GM06990 (cell line): ENCODE measurements at places on chromosomes 2 and 18.
A peak's percentile ranks its signal among the peaks of the same experiment; 100 is the strongest.

DNA sequence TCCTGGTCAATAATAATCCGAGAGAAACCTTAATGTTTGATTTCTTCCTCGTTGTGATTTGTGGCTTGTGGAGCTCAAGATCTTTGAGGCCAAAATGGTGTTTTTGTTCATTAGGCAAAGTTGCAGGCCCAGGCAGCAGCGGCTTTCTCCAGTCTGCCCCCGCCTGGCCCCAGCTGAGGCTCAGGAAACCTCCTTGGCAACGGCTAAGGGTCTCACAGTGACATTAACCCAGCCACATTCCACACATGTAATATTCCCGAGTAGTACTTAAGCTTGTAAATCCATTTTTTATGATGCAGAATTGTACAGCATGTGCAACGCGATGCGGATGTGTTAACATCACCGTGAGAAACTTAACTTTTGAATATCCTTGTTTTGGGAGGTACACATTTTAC lies 200.1 kb downstream of the BCL11A start:
- peak; percentile 76 for DNase-seq

DNA sequence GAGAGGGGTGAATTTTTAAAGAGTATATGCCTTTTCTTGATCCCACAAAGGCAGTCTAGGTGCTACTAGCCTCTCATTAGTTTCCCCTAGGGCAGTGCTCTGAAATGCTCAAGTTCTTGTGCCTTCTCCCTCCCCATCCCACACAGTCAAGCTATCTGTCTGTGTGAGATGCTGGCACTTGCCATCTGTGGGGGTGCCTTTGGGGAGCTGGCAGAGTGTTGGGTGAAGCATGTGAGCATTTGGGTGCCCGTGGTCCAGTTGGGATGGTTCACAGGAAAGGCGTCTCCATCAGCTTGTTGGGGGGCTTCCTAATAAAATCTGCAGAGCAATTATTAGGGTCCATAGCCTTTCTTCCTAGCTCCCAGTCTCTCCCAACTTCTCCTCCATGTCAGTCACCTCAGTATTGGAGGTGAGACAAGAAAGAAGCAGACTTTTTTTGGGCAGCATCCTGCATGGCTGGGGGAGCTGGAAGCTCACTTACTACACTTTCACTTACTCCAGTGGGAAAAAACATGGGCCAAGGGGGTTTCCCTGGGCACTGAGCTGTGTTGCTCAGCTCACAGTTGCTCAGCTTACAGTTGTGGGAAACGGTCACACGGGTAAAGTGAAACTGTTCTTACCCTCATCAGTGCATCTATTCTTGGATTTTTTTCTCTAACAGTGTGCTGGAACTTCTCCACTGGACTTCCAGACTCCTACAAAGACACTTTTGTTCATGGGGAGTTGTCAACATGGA lies 29.3 kb downstream of the COLEC11 start:
- DNase-seq: no peak

- no peak for DNase-seq
These were observed 753.5 kb upstream of the PKDCC start for GRCh38 chr2:41294331-41294730.

DNA sequence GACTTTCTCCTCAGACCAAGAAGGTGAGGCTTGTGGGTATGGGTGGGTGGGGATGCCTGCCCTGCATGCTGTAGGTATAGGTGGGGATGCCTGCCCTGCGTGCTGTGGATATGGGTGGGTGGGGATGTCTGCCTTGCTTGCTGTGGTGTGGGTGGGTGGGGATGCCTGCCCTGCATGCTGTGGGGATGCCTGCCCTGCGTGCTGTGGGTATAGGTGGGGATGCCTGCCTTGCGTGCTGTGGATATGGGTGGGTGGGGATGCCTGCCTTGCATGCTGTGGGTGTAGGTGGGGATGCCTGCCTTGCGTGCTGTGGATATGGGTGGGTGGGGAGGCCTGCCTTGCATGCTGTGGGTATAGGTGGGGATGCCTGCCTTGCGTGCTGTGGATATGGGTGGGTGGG lies 278.4 kb downstream of the NEDD4L start:
- no peak for DNase-seq

DNA sequence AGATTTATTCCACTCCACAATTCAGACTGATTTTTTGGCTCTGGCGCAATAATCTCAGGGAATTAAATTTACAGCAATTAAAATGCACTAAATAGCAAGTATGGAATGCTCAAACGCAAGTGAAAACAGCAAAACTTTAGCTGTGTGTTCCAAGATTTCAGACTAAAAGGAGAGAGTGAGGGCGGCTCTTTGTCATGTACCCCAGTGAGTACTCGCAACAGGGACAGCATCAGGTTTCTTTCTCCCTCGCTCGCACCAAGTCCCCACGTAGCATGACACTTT lies 1.1 kb downstream of the ROCK2 start:
- DNase-seq: no peak

DNA sequence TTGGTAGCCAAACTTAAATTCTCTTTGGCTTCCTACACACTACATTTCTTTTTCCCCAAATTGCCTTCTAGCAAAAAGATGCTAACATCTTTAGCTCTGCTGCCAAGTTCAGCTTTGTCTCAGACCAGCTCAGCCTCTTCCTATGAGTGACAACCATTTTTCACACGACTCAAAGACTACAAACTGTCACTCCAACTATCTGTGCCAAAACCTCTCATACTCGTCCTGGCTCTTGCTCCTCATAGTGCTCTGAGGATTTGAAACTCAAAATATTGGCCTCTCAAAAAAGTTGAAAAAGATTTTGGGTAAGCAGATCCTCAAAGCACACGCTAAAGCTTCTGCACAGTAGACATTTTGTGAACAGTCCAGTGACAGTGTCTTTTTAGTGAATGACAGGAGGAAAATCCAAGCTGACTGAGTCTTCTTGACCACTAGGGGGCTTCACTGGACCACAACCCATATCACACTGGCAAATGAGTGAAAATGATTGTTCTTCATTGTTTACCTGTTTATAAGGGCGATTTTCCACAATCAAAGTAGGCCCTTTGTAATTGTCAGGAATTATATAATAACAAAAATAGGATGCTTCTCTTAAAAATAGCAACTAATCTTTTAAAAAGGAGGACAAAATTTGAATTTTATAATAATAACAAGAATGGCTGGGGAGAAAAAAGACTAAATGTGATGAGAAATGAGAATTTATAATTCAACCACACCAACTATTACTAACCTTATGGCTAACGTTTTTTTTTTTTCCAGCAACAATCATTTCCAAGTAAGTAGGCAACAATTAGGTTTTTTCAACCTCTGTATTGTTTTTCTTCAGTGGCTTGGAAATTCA lies 85.5 kb upstream of the PGAP1 start:
- no peak for DNase-seq

DNA sequence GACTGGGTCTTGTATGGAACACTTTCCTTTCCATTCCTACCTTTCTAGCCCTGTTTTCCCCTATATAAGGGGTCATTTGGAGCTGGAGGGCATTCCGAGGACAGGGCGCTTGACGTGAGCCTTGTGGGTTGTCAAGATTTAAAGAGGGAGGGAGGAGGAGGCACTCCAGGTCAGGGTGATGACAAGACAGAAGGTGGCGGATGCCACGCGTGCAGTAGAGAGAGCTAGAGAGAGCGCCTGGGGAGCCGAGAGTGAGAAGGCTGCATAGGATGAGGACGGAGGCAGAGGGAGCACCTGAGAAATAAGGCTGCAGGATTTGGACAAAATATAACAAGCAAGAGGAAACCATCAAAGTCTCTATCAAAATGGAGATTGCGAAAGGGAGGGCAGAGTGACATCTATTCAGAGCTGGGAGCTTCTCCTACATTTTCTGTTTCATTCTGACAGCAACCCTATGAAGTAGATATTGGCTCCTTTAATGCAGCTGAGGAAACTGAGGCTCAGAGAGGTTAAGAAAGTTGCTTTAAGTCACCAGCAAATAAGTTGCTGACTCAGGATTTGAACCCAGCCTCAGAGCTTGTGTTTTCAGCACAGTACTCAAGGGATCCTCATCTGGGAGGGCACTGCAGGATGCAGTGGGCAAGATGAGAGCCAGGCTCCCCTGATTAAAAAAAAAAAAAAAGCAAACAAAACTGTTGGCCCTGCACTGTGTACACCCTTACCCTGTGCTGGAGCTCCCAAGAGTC lies 124.2 kb downstream of the MRO start:
- DNase-seq: no peak

DNA sequence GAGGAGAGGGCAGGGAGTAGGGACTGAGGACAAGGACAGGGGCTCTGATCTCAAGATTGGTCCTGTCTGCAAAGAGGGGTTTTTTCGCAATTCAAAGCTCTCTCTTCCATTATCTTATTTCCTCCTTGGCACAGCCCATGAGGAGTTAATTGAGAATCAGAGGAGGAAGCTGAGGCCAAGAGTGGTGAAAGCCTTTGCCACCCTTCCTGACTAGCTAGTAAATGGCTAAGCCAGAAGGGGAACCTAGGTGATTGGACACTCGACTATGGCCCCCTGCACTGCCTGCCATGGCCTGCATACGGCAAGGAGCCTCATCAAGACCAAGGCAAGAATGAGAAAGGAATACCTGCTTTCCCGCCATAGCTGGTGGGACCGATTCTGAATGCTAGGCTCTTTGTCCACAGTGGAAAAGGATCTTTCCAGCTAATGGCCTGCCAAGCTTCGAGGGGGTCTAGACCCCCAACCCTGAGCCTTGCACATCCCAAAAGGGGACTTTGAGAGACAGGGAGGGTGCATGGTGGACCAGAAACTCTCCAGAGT lies 237.9 kb downstream of the HAUS1 start:
- no peak for DNase-seq

- no peak for DNase-seq
These were observed 251.1 kb downstream of the TRIB2 start for GRCh38 chr2:12967804-12968203.

- no peak for DNase-seq
These were observed 4.4 kb downstream of the RAMP1 start for GRCh38 chr2:237863689-237864443.

DNA sequence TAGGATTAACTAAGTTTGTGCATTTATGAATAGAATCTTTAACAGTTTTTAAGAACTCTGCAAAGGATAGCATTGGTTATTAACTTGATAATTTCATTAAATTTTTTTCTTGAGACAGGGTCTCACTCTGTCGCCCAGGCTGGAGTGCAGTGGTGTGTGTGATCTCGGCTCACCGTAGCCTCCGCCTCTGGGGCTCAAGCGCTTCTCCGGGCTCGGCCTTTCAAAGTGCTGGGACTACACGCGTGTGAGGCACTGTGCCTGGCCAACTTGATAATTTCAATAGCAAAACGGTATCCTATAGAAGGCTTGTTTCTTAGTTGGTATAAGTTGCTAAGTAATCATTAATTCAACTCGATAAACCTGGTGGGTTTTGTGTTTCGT lies 38.0 kb downstream of the ADNP2 start:
- DNase-seq: no peak

DNA sequence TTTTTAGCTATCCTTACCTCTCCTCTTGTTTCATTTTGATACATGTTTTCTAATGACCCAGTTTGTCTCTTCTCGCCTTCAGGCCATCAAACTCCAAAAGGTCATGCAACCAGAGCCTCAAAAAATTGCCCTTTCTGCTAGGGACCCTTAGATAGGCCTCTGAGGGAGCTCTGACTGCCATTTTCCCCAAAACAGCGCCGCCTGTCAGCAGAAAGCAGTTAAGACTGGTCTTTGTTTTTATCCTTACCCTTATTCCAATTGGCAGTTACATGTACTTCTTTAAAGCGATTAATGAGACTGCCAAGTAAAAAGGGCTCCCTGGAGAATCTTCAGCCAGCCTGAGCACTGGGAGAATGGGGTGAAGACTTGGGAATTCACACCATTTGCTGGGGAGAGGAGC lies 55.1 kb upstream of the RIT2 start:
- no peak for DNase-seq

- no peak for DNase-seq
These were observed 97.4 kb upstream of the STK17B start for GRCh38 chr2:196268538-196269338.

DNA sequence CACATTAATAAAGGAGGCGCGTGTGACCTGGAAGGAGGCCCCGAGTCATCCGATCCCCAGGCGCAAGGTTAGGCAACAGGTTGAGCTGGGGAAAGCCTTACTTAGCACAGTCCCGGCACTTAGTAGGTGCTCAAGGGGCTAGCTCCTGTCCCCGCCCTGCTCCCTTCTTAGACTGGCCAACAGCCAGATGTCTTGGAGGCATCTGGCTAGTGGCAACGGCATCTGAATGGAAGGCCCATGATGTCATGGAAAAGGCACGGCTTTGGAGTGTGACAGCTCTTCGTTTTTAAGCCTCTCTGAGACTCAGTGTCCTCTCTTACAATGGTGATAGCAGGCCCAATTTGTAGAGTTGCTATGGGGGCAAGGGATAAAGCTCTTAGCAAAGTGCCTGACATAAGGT lies 258.3 kb downstream of the CYRIA start:
- no peak for DNase-seq

GRCh38 chr2:61707984-61708852 lies 145.6 kb downstream of the FAM161A start:
- DNase-seq: peak; percentile 74

DNA sequence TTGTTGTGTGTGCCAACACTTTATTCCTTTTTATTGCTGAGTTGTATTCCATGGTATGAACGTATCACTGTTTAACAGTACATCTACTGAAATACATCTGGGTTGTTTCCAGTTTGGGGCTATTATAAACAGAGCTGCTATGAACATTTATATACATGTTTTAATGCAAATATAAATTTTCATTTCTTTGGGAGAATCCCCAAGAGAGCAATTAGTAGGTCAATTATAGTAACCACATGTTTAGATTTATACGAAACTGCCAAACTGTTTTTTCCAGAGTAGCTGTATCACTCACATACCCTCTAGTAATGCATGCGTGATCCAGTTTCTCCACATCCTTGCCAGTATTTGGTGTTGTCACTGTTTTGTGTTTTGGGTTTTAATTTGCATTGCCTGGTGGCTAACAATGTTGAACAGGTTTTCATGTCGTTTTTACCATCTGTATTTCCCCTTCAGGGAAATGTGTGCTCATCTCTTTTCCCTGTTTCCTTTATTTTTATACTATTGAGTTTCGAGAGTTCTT lies 81.0 kb downstream of the TMEM131 start:
- DNase-seq: no peak

GRCh38 chr2:121061633-121062032 lies 223.4 kb downstream of the TFCP2L1 start:
- DNase-seq: no peak

DNA sequence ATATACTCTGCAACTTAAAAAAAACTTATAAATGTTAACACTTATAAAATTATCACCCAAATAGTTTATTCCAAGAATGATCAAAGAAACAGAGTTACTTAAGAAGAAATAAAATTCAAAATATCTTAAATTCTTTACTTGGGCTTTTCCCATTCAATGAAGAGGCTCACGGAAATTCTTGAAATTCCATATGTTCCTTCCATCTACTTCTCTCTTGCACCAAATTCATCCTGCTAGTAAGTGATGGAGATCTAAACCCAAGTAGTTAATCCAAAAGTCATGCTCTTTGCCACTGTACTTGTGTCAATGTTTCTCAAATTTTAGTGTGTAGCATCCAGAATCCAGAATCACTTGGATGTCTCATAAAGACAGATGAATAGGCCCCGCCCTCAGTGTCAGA lies 465.9 kb downstream of the TXNL1 start:
- no peak for DNase-seq
